ENCODE measurements at places on chromosomes 1 and 21.
A peak's percentile ranks its signal among the peaks of the same experiment; 100 is the strongest.

GRCh38 chr1:50346621-50347020, 76.6 kb downstream of the DMRTA2 start:
- DNase-seq: peak; percentile 6

DNA sequence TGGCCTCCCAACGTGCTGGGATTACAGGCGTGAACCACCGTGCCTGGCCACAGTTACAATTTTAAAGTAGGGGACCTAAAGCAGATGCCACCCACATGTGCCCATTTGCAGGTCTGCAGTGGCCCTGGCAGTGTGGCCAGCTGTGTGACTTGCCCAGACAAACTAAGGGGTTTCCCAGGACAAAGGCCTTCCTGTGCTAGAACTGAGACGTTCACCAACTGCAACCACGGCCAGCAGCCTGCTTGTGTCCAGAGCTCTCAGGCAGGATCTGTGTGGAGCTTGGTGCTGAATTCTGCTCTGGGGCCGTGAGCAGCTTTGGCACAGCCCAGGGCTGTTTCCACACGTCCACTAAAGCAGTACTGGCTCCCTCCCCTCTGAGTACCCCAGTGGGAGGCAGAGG, 10.6 kb upstream of the PTTG1IP start:
- DNase-seq: no peak

DNA sequence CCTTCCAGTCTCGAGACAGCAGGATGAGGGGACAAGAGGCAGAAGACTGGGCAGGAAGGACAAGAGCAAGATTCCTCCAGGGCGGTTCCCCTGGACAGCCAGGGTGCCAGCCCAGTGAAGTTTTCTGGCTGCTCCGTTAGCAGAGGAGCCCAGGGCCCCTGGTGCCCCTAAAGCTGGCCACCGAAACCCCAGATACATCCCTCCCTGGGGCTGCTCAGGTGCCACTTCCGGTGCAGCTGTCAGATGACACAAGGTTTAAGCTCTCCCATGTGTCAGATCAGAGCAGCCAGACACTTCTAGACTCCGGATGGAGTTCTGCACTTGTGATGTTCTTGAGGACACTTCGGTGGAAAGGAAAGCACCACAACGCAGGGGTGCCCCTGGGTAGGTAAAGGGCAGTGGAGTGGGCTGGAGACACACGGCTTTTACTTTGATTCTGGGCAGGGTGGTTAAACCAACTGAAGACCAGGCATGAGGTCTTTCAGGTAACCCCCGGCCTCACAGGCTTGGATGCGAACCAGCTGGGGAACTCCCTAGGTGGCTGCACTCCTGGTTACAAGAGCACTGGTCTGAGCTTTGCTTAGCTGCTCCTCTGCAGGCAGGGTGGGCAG, 85.7 kb downstream of the ITPKB start:
- peak; percentile 58 for DNase-seq

GRCh38 chr1:51217101-51217500, 19.0 kb upstream of the RNF11 start:
- DNase-seq: no peak

GRCh38 chr1:246128494-246129069, 378.5 kb downstream of the SMYD3 start:
- DNase-seq: no peak

- peak; percentile 77 for DNase-seq
Measured at GRCh38 chr1:4652631-4653327, 1.6 kb upstream of the AJAP1 start.

DNA sequence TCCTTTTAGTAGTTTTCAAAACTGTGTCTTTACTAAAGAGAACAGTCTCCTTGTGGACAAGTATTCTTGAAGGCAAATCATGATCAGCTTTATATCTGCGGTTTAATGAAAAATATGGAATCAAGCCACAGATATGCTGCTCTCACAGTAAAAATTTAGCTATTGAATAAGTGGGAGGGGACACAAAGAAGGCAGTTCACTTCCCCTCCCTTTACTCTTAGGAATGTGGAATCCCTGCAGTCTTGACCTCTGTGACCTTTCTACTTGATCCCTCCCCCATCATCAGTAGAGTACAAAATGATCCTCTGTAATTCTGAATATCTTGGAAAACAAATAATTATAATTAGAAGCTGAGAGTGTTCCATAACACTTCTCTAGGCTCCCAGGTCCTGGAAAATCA, 136.7 kb upstream of the HOOK1 start:
- no peak for DNase-seq

GRCh38 chr1:56255516-56256152, 323.7 kb downstream of the PLPP3 start:
- no peak for DNase-seq

- peak; percentile 76 for DNase-seq
Measured at GRCh38 chr1:226678701-226679100, 60.4 kb downstream of the ITPKB start.

DNA sequence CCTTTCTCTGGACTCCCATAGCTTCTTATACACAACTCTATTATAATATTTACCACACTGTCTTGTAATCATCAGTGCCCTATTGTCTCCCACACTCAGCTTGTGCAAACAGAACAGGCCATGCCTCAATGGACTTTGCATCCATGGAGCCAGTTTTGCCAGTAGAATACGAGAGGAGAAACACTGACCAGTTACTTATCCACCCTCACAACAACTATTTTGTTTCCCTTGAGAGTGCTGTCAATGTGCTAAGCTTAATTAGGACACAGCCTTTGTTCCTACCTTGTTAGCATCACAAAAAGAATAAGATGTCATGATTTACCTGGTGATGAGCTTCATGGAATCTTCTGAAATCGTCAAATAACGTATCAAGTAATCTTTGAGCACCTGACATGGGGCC, 18.1 kb upstream of the LRRC52 start:
- no peak for DNase-seq

GRCh38 chr1:246051909-246052518, 455.1 kb downstream of the SMYD3 start:
- DNase-seq: no peak

- no peak for DNase-seq
Measured at GRCh38 chr1:2630498-2631135, 2.2 kb downstream of the MMEL1 start.

GRCh38 chr1:181057079-181057478, 23.3 kb downstream of the MR1 start:
- no peak for DNase-seq

GRCh38 chr1:77279929-77280328, 1.9 kb upstream of the AK5 start:
- no peak for DNase-seq

DNA sequence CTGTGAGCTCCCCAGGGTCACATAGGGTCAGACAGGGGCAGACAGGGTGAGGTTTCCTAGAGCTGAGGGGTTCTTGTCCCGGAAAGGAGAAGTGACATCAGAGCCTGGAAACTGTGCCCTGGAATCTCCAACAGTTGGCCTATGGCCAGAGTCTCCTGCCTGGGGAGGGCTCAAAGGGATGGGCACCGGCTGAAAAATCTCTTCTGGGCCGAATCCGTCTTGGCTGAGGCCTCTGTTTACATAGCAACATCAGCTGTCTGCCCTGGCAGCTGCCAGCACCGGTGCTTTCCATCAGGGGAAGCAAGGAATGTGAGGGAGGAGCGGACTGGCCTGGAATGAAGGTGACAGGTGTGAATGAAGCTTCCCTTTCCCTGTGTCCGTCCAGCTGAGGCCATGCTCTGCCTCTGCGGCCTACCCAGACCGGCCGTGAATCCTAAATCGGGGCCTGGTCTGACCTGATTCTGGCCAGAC, 30.7 kb downstream of the VASH2 start:
- DNase-seq: no peak

- peak; percentile 39 for DNase-seq
Measured at GRCh38 chr1:53681977-53682685, 56.8 kb downstream of the GLIS1 start.

- DNase-seq: peak; percentile 49
Measured at GRCh38 chr1:206117151-206117948, at the start of gene AVPR1B. TSS of gene AVPR1B (minus strand) at chr1:206117388. CDS start at chr1:206116890, 498 bp downstream.

DNA sequence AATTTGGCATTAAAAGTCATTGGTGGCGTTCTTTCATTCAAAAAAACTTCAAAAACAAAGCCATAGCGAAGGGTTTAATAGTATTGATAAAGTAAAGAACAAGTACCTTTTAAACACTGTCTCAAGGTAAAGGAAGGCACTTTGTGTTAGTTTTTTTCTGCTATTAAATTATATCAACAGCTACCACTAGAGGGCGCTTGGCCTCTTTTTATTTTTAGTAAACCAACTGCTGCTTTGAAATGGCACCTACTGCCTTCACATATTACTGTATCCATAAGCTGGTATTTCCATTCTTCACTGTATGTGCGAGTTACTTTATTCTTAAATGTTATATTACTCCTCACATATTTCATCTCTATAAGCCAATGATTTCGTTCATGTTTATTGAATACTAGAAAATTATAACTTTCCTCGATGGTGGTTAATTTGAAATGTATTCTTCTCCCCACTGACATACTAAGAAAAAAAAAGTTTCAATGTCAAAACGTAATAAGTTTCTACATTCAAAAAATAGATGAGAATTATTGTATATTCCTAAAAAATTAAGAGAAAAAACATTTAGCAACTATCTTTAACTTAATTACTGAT, 125.7 kb upstream of the CXADR start:
- peak; percentile 42 for DNase-seq

DNA sequence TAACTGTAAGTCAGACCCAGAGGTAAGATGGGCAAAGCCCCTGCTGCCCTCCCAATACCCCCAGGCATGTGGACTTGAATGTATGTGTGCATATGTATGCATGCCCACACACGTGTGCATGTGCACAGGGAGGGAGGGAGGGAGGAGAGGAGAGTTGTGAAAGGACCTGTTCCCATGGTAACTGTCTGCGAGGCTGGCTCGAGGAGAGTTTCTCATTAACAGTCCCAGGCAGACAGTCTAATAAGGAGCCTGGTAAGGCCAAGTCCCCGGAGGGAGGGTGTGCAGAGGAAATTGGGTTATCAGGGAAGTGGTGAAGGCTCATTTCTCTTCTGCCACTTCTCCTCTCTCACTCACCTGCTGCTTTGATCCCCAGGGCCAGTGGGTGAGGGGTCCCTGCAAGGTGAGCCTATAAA, 74.9 kb downstream of the NFASC start:
- DNase-seq: no peak

- peak; percentile 45 for DNase-seq
Measured at GRCh38 chr1:234315588-234315987, 57.7 kb upstream of the COA6 start.

DNA sequence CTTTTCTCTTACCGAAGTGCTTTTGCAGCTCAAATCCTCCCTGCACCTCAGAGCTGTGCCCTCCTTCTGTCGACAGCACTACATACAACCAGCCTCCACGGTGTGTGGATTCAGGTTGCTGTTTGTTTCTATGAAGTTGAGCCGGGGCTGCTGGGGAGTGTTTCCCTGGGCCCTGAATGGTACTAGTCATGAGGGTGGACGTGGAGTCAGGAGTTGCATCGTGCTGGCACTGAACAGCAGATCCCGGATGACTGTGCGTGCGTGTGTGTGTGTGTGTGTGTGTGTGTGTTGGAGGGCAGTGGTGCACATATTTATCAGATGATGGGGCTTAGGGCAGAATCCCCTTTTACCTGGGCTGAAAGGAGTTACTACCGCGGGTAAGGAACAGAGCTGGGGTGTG, 47.0 kb downstream of the ACTL8 start:
- DNase-seq: no peak

GRCh38 chr1:91735266-91735845, 150.6 kb downstream of the TGFBR3 start:
- no peak for DNase-seq

DNA sequence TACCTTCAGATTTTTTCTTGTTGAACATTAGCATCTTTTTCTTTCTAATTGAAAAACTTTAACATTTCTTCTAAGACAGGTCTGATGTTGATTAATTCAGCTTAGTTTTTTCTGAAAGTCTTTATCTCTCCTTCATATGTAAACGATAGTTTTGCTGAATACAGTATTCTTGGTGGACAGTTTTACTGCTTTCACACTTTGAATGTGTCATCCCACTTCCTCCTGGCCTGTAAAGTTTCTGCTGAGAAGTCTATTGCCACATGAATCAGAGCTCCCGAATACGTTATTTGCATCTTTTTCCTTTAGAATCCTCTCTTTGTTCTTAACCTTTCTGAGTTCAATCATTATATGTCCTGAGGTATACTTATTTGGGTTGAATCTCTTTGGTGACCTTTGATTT, 344.2 kb downstream of the OLFM3 start:
- DNase-seq: no peak

- DNase-seq: no peak
Measured at GRCh38 chr1:239363930-239364329, 22.4 kb upstream of the CHRM3 start.

- no peak for DNase-seq
Measured at GRCh38 chr1:213728593-213729536, 258.9 kb upstream of the PROX1 start.

DNA sequence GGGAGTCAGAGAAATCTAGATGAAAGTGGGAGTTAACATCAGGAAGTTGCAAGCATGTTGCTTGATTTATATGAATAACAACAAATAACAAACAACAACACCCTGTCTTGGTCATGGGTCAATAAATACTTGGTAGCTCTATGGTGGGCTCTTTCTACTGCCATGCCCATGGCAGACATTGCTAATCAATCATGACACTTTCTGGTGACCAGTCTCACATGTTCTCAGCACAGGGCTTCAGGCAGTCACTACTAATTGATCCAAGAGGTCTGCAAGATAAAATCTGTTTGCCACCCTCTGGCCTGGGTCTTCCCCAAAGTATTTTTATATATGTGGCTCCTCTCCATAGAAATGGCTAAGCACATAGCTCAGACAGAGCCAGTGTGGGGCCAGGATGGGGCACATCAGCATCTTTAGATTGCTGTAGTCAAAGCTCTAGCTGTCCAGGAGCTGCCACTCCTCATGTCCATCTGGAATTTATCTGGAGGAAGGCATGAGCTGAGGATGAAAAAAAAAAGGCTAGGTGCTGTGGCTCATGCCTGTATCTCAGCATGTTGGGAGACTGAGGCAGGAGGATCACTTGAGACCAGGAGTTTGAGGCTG, 51.2 kb downstream of the STUM start:
- DNase-seq: no peak

DNA sequence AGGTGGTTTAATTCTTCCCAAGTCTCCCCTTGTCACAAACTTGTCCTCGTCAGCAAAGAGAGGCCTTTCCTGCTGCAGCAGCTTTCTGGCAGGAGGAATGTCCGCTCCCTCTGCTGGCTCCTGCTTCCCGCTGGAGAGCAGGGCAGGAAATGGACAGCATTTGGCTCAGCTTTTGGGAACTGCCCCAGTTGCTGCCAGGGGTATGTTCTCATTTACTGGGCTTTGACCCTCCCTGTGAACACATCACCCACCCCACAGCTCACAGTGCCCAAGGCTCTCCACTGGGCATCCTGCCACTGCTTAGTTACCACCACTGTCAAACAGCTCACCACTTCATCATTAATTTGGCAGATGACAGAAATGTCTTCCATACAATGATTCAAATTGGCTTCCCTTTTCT, 75.4 kb downstream of the MRPL37 start:
- DNase-seq: no peak

DNA sequence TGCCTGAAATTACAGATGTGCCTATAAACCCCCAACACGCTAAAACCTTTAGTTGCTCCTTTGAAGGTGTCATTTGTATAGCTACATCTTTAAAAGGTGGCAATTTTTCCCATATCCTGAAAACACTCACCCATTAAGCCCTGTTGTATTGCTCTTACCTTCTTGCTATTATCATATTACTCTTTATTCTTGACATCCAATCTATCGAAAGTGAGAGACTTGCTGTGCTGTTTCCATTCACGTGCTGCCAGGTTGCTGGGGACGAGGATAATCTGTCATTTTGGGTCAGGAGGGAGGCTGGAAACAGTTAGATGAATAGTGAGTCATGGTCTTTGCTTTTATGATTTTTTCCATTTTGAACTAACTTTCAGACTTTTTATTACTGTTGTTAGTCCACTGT, 213.0 kb upstream of the PRMT6 start:
- DNase-seq: no peak

GRCh38 chr1:46718340-46718726, 581 bp downstream of the EFCAB14 start:
- no peak for DNase-seq

GRCh38 chr1:220448217-220448616, 79.7 kb upstream of the MARK1 start:
- DNase-seq: no peak

Data from stimulated activated naive CD8-positive, alpha-beta T cell treated with anti-CD3 and anti-CD28 coated beads, Interleukin-15, Interleukin-2, amounts not matched to agents 100 U/mL and 50 U/mL, for 24 hours (primary cell).